ENCODE measurements at places on chromosomes 7 and 10.

GRCh38 chr7:19066170-19066569 is 51.3 kb downstream of the TWIST1 start:
- no peak for DNase-seq

GRCh38 chr10:133094286-133094685 is 6.6 kb downstream of the ADGRA1 start:
- no peak for DNase-seq

DNA sequence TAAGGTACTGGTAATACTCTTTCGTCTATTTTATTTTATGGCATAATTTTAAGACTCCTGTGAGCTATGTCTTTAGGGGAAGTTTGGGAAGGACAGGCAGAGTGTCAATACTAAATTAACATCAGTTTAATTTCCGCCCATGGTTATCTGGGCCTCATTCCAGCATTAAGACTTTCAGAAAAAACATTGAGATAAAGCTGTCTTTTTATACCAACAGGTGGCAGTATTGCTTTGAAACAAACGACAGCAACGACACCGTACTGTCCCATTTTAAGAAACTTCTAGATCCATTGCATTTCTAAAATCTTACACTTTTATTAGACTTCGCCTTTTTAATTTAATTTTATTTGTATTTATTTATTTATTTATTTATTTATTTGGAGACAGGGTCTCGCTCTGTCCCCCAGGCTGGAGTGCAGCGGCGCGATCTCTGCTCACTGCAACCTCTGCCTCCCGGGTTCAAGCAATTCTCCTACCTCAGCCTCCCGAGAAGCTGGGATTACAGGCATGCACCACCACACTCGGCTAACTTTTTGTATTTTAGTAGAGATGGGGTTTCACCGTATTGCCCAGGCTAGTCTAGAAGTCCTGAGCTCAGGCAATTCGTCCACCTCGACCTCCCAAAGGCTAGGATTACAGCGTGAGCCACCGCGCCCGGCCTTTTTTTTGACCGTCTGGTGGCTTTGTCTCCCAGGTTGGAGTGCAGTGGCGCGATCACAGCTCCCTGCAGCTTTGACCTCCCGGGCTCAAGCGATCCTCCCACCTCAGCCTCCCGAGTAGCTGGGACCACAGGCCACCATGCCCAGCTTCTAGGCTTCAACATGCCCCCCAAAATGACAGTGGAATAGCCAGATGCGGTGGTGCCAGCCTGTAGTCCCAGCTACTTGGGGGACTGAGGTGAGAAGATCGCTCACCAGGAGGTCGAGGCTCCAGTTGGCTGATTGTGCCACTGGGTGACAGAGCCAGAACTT is 78.7 kb upstream of the C1GALT1 start:
- no peak for DNase-seq

DNA sequence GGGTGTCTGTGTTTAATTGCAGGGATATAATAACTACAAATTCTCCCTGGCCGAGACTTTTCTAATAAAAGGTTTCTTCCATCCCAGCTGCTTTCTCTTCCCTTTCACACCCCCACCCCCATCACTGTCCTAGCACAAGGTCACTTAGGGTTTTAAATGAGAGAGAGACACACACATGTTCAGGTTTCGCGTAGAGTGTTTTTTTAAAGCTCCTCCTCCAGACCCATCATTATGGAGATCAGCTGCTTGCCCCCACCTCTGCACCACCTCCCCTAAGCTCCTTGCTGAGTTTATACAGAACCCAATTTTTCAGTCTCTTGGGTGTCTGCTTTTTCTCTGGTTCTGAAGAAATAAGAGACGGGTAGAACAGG is 18.6 kb downstream of the LRMDA start:
- DNase-seq: no peak

DNA sequence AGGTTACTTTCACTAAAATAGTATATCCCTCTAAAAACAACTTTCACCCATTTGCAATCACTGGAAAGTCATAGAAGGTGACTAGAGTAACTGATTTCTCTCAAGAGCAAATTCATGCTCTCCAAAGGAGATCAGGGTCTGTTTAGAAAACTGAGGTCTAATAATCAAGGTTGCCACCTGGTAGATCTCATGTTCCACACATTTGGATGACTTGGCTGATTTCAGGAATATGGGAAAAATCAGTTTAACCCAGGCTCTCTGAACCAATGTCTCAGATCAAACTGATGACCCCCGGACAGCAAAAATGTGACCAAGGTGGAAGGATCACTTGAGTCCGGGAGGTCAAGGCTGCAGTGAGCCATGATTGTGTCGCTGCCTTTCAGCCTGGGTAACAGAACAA is 562.4 kb upstream of the C7orf33 start:
- DNase-seq: no peak

DNA sequence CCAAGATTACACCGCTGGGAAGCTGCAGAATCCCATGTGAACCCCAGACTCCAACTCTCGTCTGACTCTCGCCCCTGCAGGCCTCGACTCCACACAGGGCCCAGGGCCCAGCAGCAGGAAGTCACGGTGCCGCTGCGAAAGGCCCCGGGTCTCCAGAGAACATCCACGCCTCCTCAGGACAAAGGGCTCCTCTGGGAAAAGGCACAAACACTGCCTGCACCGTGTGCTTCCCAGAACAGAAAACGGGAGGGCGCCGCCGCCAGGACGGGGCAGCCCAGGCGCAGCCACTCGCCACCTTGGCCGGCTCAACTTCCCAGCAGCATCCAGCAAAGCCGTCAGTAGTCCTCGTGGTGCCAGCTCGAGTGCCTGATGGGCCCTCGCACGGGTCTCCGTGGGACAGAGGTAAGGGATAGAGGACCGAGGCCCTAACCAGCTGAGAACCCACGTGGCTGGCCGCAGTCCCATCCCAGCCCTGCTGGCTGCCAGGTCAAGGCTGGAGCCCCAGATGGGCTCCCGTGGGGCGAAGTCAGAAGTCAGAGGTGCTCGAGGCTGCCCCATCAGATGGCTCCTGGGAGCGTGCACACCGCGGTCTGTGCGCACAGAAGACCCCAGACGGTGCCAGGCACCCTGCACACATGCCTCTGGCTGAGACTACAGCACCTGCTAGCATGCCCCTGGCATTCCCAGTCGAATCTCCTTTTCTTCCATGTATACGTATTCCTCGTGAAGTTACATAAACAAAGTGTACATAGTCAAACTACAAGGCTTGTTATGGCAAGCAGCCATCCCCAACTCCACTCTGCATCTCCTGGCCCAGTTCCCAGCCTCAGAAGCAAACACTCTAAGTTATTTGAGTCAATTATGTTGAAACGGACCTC is 60.2 kb downstream of the MAD1L1 start:
- DNase-seq: no peak

DNA sequence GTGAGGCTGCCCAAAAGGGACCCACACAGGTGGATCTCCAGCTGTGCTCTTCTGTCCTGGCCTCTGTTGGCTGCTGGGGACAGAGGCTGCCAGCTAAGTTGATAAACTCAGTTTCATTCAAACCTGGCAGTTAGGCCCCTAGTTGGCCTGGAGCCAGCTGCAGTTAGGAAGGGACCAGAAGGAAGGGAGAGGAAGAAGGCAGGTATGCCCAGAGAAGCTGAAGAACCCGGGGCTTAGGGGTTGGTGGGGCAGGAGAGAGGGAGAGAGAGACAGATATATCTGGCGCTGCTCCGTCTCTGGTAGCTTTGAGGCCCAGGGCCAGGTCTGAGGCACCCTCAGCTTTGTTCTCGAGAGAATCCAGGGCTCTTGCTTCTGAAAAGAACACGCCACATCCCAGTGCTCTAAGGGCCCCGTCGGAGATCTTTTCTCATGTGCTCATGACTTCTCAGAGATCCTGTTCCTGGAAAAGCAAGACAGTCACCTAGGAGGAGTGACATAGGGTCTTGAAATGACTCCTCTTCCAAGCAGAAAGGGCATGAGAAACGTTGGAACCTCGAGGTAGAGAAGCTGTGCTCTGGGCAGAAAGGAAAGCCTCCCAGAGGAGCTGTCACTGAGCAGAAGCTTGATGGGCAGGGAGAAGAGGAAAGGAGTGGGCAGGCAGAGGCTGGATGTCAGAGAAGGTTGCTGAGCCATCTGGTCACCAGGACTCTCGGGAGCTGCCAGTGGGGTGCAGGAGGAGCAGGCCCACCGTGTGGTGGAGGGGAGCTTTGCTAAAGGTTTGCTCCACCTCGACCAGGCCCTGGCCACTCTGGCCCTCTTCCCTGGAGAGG is 153.6 kb downstream of the ARHGAP21 start:
- no peak for DNase-seq

DNA sequence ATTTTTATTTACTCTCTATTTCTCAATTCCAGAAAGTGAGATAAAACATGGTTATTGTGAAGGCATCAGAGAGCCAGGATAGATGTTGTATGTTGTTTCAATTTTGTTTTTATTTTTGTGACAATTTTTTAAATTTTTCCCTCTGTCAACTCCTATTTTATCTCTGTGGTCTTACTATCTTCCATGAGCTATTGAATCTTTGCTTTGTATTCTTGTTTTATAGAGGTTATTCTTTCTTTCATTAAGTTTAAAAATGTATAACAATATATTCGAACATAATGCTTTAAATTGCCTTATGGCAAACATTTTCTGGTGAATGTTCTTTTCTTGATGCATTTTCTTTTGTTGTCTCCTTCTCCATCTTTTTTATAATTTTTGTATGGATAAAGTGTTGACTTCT is 78.4 kb downstream of the POU6F2 start:
- no peak for DNase-seq
